ENCODE measurements at places on chromosomes 2 and 18. TPM values are rescaled to one million over a fixed set of nuclear protein-coding genes. Genes with fewer than 3 reads are reported as not detected.

ZNF142 gene
- 4.5 TPM for total RNA-seq

ECEL1 gene
- total RNA-seq = not detected

CDK5R2 gene
- total RNA-seq = not detected

ALPG gene
- not detected for total RNA-seq

KCTD18 gene
- 26.4 TPM for total RNA-seq

CRYGD gene
- total RNA-seq = not detected

SAG gene
- total RNA-seq = not detected

TUBA3E gene
- not detected for total RNA-seq

RNU2-63P gene
- not detected for total RNA-seq

GATA6 gene
- 22.5 TPM for total RNA-seq

CYP1B1 gene
- 146 TPM for total RNA-seq

TNS1 gene
- total RNA-seq = 54.5 TPM

PTPN18 gene
- 25.8 TPM for total RNA-seq

SERPINB4 gene
- not detected for total RNA-seq

HOXD13 gene
- not detected for total RNA-seq

HJURP gene
- 1.1 TPM for total RNA-seq

FAM124B gene
- total RNA-seq = 1.2 TPM

OLA1 gene
- 31.9 TPM for total RNA-seq

EVA1A gene
- 25.2 TPM for total RNA-seq

ACTR2 gene
- total RNA-seq = 127 TPM

ACADL gene
- total RNA-seq = 0.63 TPM

CGREF1 gene
- total RNA-seq = 9.3 TPM

TDRD15 gene
- not detected for total RNA-seq

SOX11 gene
- not detected for total RNA-seq

FKBP7 gene
- total RNA-seq = 109 TPM

NTSR2 gene
- not detected for total RNA-seq

GKN2 gene
- not detected for total RNA-seq

KIF1A gene
- total RNA-seq = under 0.01 TPM

IL1F10 gene
- total RNA-seq = not detected

TYMS gene
- total RNA-seq = 1.1 TPM

PAIP2B gene
- 1.6 TPM for total RNA-seq

SULT1C4 gene
- total RNA-seq = 0.33 TPM

SCN7A gene
- total RNA-seq = under 0.01 TPM

RUFY4 gene
- not detected for total RNA-seq

SDC1 gene
- total RNA-seq = 4.6 TPM

MCFD2 gene
- 73.8 TPM for total RNA-seq

PLGLB1 gene
- total RNA-seq = 1.5 TPM

HPCAL1 gene
- total RNA-seq = 6.5 TPM

CHN1 gene
- total RNA-seq = 3.3 TPM

ZAP70 gene
- total RNA-seq = not detected

OR6B2 gene
- total RNA-seq = not detected

SRD5A2 gene
- total RNA-seq = not detected

POTEI gene
- not detected for total RNA-seq

LBX2 gene
- 3.0 TPM for total RNA-seq

MYO5B gene
- total RNA-seq = 0.16 TPM

TMEM169 gene
- 0.36 TPM for total RNA-seq

AKAIN1 gene
- total RNA-seq = not detected

MAP2 gene
- total RNA-seq = 2.1 TPM

CNTNAP5 gene
- total RNA-seq = not detected

Measured in fibroblast of the aortic adventitia (primary cell).